Peyer's patch (tissue), 4 donors: ENCODE measurements at places on chromosomes 11 and 22.

DNA sequence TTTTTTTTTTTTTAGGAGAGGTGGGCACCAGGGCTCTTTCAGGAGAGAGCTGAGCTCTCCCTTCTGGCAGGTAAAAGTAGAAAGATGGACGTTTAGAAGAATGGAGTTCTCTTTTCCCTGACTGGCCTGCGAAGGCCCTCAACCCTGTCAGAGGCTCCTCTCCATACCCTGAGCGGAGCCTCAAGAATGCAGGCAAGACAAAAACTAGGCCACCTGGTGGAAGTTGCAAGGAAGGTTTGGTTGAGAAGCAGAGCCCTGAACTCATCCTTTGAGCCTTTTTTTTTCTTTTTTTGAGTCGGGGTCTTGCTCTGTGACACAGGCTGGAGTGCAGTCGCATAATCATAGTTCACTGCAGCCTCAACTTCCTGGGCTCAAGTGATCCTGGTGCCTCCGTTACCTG, 1.4 kb downstream of the OTOG start:
- no peak for DNase-seq

GRCh38 chr11:19842505-19842904, 129.9 kb downstream of the NAV2 start:
- no peak for DNase-seq

- no peak for DNase-seq
Observed at GRCh38 chr11:74269161-74269811, 42.2 kb downstream of the P4HA3 start.

DNA sequence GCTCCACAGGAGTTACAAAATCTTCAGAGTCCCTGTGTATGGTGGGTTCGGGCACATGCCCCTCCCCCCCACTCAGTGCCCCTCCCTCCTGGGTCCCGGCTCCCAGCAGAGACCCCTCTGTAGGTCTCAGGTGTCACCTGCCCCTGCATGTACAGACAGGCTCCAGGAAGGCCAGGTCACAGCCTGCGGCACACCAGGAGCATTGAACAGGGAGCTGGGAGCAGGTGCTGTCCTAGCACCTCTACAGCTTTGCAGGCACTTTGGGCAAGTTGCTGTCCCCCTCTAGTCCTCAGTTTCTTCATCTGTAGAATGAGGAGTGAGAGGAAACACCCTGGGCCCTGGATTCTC, 80.1 kb upstream of the RTL6 start:
- no peak for DNase-seq

- no peak for DNase-seq
Observed at GRCh38 chr22:49331878-49332277, 495.8 kb downstream of the BRD1 start.
